ENCODE measurements at places on chromosomes 1 and 21.

- DNase-seq = no peak
Observed at GRCh38 chr1:183687546-183688304, 34.6 kb upstream of the APOBEC4 start.

DNA sequence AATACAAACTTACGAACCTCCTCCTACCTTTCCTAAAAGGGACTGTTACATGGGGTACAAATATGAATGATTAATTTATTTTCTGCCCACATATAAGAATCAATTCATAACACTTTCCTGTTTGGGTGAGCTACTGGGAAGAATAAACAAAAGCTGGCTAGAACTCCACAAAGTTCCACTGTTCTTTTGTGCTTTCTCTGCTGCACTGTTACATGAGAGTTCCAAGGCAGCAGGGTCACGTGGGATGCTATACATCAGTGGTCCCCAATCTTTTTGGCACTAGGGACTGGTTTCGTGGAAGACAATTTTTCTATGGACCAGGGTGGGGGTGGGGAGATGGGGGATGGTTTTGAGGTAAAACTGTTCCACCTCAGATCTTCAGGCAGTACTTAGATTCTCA lies 2.2 kb upstream of the ANGPTL7 start:
- DNase-seq = no peak

- DNase-seq = no peak
Observed at GRCh38 chr1:36922593-36923426, 111.5 kb downstream of the GRIK3 start.

DNA sequence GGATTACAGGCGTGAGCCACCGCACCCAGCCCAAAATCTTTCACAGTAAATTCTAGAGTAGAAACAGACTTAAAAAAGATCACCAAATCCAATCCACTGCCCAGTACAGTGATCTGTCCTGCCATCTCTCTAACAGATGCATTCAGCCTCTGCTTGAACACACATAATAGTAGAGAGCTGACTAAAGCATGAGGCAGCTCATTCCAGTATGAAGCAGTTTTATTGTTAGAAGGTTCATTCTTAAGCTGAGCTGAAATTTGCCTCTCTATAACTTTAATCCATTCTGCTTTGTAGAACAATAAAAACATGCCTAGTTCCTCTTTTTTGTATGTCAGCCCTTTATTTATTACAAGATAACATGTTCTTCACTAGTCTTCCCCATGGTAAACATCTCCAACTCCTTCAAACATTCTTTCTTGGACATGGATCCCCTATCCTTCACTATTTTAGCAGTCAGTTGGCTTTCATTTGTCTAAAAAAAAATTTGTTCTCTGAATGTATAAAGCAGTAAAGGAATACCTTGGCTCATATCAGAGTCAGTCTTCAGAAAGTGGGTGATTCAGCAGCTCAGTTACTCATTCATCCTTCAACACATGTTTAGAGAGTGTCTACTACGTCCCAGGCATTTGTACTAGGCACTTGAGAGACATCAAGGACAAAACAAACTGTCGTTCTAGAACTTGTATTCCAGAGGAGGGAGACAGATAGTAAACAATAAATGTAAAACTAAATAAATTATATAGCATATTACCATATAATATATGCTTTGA lies 10.7 kb upstream of the PTBP2 start:
- DNase-seq = no peak

DNA sequence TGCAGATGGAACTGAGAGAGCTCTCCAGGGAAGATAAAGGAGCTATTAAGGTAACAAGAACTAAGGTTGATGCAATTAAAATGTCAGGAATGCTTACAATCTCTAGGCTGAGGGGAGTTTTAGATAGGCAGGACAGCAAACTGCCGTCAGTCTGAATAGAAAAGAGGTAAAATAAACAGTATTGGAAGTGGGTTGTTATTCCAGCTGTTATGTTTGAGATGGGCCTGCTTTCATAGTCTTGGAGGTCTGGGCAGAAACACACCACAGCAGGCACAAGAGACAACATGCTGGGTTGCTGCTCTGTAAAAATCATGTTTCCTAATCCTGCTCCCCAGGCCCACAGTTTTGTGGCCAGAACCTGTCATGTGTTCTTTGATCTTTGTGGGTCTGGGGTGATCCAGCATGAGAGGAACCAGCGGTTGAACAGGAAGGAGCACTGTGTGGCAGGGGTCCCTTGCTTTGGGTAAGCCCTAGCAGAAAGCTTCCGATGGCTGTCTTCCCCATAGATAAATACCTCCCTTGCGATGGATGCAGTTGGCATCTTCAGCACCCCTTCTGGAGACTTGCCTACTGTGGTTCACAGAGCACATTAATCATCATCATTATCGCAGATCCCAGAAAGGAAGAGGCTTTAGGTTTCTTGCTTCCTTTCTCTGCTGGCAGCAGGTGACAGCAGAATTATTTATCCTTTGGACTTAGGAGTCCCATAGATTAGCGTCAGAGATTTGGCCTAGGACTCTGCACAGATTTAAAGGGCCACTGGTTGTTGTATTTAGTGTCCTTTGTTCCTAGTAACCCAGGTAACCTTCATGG lies 97.1 kb downstream of the AK5 start:
- DNase-seq = no peak

- no peak for DNase-seq
Observed at GRCh38 chr1:105556266-105556665, 1500.2 kb upstream of the PRMT6 start.

- no peak for DNase-seq
Observed at GRCh38 chr1:205270764-205271163, 43.0 kb downstream of the TMCC2 start.

GRCh38 chr1:236393681-236394481 lies at the start of gene EDARADD:
Gene EDARADD (plus strand): TSS chr1:236394286. CDS start chr1:236394445, 159 bp downstream.
- DNase-seq = no peak

- no peak for DNase-seq
Observed at GRCh38 chr1:18316764-18317163, 164.0 kb upstream of the KLHDC7A start.

DNA sequence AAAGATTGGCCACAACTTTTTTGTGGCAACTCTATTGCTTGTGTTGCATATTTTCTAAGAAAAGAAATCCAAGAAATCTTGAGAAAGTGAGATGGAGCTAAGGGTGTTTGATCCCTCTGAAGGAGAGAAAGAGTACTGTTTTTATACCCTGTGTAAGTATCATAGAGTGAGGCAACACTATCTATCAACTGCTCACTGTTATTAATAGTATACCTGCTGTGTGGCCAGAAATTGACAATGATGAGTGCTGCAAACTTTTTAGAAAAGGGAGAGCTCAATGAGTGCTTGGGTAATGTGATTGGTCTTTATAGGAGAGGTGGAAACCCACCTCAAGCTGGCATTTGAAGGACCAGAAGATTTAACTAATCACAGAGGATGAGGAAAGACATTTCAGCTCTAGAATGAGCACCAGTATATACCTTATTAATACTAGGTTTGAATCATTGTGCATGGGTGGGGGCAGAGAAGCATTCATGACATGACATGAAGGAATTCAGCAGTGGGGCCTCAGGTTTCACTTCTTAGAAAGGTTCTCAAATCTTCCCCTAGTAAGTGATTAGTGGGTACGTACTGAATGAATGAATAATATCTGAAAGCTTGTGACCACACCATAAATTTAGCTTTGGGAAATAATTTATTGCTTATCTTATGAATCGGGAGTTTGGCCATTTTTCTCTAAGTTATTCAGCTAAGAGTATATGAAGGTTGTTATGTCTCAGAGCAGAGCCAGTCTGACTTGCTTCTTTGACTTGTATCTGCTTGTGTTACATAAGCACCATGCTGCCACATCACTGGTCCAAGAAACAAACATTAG lies 169.2 kb upstream of the SGIP1 start:
- DNase-seq = no peak

GRCh38 chr1:177103005-177103852 lies 61.3 kb downstream of the ASTN1 start:
- DNase-seq = no peak

DNA sequence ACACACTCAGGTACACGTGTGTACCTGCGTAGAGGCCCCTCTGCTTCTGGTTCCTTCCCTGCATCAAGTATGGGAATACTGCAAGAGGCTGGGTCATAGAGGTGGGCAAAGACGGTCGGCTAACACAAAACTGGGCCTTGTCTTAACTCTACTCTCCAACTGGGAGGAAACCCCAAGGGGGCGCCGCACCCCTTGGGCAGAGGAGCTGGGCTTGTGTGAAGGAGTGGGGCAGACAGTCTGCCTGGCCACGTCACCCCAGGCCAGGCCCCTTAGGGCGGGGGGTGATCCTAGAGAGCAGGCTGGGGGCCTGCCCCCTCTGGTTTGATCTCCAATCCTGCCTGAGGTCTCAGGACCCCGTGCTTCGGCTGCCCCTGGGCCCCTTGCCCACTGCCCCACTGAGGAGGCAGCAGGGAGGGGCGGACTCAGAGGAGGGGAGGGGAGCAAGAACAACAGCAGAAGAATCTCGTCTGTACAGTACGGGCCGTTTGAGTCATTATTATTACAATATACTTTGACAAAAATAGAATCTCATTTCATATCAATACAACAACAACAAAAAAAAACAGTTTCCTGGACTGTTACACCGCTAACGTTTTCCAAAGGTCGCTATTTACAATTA lies 34.7 kb downstream of the MEF2D start:
- no peak for DNase-seq

GRCh38 chr21:36246080-36246631 lies 73.8 kb upstream of the MORC3 start:
- DNase-seq = no peak

GRCh38 chr21:26019236-26019635 lies 151.3 kb downstream of the APP start:
- DNase-seq = no peak

DNA sequence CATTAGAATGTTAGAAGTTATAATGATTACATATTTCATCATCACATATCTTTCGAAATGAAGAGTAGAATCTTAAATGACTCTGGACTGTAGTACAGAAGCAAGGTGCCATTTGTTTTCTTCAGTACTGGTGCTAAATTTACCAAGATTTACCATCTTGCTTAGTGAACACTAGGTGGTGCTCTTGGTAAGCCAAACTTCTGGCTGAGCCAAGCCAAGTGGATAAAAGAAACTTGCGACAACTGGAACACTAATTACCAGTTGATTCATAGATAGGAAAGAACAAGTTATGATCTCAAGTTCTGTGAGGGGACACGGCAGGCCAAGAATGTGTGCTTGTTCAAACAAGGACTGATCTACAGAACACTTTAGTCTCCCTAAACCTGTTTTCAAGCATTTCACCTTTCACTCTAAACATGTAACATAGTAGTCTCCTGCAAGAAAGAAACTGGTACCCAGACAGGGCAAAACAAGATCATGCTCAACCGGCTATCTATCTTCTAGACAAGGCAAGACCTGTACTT lies 19.8 kb downstream of the SPRTN start:
- DNase-seq = peak; percentile 56

DNA sequence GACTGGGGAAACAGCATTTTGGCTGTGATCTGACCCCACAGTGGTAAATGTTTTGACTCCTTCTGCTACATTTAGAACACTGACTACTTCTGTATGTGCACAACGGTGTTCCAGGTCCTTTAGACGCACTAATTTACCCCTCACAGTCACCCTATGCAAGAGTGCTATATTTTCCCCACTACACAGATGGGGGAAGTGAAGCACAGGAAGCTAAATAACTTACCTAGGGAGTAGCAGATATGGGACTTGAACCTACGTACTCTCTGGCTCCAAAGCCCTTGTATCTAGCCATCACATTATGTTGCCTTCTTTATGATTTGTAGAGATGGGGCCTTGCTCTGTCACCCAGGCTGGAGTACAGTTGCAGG lies 49.3 kb downstream of the GADD45A start:
- no peak for DNase-seq

GRCh38 chr1:214044438-214045214 lies 56.9 kb downstream of the PROX1 start:
- DNase-seq = no peak

DNA sequence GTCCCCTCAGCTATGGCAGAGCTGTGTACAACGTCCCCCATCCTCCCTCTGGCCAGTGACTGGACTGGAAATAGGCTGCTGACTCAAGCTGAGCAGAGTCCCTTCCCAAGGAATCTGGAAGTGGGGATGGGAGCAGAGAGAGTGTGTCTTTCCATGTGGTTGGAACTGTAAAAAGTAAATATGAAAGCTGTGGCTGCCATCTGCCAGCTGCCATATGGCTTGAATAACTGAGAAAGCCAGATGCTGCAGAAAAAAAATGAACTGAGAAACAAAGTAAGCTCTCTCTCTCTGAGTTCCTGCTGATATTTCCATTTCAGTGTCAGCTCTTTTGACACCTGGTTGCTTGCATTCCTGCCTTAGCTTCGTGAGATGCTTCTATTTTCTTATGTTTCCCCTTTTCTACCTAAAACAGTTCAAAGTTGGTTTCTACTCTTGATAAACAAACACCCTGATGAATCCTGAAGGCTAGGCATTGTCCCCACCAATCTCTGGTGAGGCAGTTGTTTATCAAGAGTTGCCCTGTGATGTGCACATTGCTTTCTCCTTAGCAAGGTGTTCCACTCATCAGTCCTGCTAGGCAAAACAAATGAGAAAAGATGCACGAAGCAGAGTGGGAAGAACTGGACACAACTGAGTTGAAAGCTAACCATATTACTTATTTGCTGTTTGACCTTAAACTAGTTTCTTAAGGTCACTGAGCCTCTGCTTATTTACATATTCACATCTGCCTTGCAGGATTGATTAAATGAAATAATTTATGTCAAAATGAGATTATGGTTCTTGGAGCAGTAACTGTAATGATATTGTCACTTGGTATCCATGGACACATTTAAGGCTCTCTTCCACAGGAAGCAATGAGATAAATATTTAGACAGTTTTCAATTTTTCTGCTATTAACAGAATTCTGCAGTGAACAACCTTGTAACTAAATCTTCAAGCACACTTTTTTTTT lies 16.6 kb upstream of the DR1 start:
- DNase-seq = no peak

- no peak for DNase-seq
Observed at GRCh38 chr1:80520949-80521348, 1279.8 kb upstream of the ADGRL2 start.

All from activated CD4-positive, alpha-beta T cell treated with anti-CD3 and anti-CD28 coated beads, Interleukin-2, amount 10 ng/mL, durations not matched to agents 7 days and 5 days (primary cell).